ENCODE measurements at places on chromosomes 5 and 9.

DNA sequence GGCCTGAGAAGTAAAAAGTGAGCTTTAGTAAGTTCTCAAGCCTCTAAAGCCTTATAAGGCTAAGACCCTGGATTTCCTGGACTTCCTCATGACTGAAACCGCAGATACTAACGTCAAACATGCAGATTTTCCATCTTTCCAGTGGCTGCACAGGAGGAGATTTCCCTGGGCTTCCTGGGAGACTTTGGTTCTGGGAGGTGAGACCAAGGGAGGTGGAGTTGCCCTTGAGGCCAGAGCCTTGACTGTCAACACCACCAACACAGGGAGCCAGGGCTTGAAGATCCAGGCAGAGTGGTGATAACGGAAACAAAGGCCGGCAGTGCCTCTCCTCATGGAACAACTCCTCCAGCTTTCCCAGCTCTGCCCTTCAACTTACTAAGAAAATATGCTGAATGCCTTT, 144.7 kb upstream of the LRRTM2 start:
- DNase-seq, result peak; percentile 83

GRCh38 chr5:179192891-179193470, 132.8 kb downstream of the ZNF354C start:
- DNase-seq, result no peak

- DNase-seq, result peak; percentile 27
These were observed 3.1 kb downstream of the RNF44 start for GRCh38 chr5:176533894-176534611.

- DNase-seq, result no peak
These were observed 503 bp downstream of the SEMA4D start for GRCh38 chr9:89497257-89497963.

- no peak for DNase-seq
These were observed 138.0 kb downstream of the NUDT12 start for GRCh38 chr5:103424453-103425205.

DNA sequence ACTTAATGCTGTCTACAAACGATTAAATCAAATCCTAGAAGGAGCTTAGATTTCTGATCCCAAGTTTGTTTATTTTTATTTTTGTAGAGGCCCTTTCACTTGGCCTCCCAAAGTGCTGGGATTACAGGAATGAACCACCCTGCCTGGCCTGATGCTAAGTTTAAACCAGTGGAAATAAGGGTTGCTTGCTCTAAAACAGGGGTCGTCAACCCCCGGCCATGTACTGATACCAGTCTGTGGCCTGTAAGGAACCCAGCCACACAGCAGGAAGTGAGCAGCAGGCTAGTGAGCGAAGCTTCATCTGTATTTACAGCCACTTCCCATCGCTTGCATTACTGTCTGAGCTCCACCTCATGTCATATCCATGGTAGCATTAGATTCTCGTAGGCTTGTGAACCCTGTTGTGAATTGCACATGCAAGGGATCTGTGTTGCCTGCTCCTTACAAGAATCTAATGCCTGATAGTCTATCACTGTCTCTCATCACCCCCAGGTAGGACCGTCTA, 11.4 kb downstream of the TTC1 start:
- DNase-seq, result no peak

DNA sequence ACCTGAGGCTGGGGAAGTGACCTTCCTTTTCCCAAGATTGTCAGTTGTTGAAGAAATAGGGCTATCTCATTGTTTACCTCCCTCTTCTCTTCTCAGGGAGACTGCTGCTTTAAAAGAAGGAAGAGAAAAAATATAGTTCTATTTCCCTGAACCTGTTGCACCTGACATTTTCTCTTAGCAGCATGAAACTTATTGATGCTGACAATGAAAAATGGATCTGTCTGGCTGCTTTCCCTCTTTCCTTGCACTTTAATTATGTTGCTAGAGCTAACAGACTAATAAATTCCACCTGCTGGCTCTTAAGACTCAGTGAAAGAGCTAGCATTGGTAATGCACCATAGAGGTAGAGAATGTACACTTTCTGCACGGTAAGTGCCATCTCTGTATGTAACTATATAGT, 6.2 kb upstream of the CKMT2 start:
- DNase-seq, result no peak

GRCh38 chr9:105223544-105224140, 20.8 kb upstream of the SLC44A1 start:
- DNase-seq, result no peak

DNA sequence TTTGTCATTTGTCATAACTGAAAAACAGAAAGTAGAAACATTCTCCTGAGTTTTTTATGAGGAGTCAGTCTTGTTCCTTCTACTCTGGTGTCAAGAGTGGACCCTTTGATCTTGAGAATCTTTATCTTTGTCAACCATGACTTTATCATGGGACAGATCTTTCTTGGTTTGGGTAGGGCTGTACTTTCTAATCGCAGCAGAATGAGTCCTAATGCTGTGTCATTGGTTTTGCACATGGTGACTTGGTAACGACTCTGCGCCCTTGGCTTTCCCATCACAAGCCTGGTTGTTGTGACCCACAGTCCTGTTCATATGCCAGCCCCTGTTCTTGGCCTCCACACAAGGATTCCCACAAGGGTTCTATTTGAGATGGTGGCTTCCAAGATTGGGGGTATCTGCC, 45.6 kb downstream of the AOPEP start:
- no peak for DNase-seq

- no peak for DNase-seq
These were observed 412.5 kb upstream of the POU5F2 start for GRCh38 chr5:94153736-94154450.

DNA sequence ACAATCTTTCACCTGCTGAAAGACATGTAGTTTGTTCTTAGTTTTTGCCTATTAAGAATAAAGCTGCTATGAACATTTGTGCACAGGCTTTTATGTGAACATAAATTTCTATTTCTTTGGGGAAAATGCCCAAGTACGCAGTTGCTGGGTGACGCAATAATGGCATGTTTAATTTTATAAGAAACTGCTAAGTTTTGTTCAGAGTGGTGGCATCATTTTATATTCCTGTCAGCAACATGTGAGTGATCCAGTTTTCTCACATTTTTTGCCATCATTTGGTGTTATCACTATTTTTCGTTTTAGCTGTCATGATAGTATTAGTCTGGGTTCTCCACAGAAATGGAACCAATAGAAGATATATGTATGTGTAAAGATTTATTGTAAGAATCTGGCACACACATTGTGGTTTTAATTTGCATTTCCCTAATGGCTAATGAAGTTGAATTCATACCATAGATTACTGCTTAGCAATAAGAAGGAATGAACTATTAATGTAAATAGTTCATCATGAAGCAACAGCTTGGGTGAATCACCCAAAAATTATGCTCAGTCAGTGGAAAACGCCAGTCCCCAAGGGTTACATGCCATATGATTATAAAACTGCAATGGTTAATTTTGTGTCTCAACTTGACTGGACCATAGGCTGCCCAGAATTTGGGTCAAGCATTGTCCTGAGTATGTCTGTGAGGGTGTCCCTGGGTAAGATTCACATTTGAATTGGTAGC, 358.6 kb downstream of the MSX2 start:
- no peak for DNase-seq

GRCh38 chr9:121735065-121735792, 83.8 kb downstream of the DAB2IP start:
- peak; percentile 61 for DNase-seq

Measured in testis (tissue), 5 donors.